Islet precursor cell (in vitro differentiated cells): ENCODE measurements at places on chromosomes 7 and 10.
A peak's percentile ranks its signal among the peaks of the same experiment; 100 is the strongest.

DNA sequence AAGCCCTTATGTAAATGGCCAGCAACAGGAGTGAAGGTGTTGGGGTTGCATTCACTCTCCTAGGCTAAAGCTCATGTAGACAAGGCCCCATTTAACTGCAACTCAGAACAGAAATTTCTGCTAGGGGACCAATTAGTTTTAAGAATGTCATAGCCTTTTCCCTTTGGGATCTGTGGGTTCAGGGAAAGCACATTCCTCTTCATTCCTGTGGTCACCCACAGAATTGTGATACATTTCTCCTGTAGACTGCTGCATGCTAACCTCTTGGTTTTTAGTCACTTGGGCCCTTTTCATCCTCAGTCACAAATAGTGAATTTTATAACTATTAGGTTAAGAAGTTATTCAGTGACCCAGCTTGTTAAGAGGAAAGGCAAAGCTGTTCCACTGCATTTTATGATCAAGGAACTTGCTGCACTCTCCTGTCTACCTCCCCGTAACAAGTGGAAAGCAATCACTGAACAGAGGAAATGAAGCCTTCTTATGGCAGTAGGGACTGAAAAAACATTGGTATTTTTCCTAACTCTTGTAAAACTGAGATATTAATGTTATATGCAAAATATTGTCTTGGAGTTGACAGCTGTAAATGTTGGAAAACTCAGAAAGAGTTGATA lies 124.9 kb downstream of the SND1 start:
- no peak for DNase-seq

- peak; percentile 1 for DNase-seq
These were observed 1136.8 kb upstream of the AUTS2 start for GRCh38 chr7:68461430-68461829.

DNA sequence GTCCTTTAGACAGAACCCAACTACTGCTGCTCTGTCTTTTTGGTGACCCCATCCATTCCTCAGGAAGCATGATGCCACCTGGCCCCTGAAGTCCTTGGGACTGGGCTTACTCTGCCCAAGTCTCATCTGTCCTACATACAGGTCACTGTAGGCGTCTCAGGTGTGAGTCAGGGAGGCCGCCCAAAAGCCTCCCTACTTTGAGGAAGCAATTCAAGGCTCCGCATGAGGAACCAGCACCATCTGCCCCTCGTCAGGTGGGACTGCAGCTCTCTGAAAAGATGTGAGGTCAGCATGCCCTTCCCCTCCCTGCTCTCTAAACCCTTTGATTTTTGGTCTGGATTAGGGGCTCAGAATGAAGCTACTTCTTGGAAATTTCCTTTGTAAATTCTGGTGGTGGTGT lies 354.8 kb downstream of the CXCL12 start:
- DNase-seq: peak; percentile 74

- peak; percentile 81 for DNase-seq
These were observed 117.3 kb downstream of the FANK1 start for GRCh38 chr10:126013489-126014281.

DNA sequence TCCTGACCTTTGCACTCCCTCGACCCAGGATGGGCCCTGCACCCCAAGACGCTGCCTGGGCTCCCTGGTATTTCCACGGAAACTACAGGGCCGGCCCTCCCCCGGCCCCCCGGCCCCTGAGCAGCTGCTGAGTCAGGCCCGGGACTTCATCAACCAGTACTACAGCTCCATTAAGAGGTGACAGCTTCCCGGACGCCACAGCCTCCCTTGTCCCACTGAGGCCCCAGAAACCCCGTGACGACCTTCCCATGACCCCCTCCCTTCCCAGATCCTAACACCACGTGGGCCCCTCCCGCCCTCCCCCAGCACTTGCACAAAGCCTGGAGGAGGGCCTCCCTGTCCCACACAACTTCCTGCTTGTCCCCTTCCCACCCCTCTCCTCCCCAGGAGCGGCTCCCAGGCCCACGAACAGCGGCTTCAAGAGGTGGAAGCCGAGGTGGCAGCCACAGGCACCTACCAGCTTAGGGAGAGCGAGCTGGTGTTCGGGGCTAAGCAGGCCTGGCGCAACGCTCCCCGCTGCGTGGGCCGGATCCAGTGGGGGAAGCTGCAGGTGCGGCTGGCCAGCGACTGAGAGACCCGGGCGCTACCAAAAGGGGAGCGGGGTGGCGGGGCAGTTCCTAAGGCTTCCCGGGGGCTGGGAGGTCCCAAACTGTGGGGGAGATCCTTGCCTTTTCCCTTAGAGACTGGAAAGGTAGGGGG lies 5.7 kb downstream of the NOS3 start:
- DNase-seq: no peak

- no peak for DNase-seq
These were observed 478.1 kb downstream of the PTPRN2 start for GRCh38 chr7:158109364-158110033.

GRCh38 chr7:85829817-85830432 lies 643.1 kb upstream of the SEMA3D start:
- DNase-seq: no peak

DNA sequence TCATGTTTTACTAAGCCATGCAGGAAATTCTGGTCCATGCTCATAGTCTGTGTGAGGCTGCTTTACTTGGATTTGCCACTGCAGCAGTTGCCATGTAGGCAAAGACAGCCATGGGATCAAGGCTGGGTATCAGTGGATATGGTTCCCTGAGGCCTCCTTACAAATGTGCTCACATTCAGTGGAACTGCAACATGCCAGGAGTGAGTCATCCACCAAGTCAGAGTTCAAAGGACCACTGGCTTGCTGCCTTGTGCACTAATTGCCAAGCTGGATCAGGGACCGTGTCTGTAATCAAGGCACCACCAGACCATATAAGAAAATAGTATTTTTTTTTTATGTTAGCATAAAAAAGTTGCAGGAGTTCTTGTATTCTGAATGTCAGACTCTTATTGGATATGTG lies 101.0 kb downstream of the CDCA7L start:
- peak; percentile 81 for DNase-seq

- no peak for DNase-seq
These were observed 14.7 kb downstream of the ASNS start for GRCh38 chr7:97857544-97857943.

DNA sequence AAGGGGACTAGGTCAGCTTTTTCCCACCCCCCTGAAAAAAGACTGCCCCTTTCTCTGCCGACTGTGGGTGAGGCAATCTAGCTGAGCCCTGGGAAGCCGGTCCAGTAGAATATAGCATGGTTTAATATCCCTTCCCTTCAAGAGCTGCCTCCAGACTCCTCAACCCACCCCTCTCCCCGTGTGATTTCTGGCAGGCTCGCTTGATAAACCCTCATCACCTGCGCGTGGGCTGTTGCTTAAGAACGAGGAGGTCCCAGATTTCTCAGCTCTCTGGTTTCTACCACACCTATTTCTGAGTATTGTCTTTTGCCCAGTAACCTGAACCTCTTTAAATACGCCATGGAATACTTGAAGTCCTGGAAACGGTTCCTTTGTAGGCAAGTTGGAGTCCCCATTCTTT lies 2.0 kb upstream of the LRRC4 start:
- DNase-seq: no peak

- DNase-seq: peak; percentile 75
These were observed at the start of gene WNT16 for GRCh38 chr7:121328508-121329190. TSS of gene WNT16 (plus strand) at chr7:121329000. CDS start at chr7:121329293, 293 bp downstream.

GRCh38 chr10:54826994-54827560 lies 26.0 kb upstream of the PCDH15 start:
- DNase-seq: no peak

- no peak for DNase-seq
These were observed 178.0 kb downstream of the JCAD start for GRCh38 chr10:29881336-29881771.

GRCh38 chr7:145902123-145902522 lies 214.5 kb upstream of the CNTNAP2 start:
- DNase-seq: peak; percentile 60

- DNase-seq: peak; percentile 54
These were observed 46.6 kb downstream of the LRRN3 start for GRCh38 chr7:111137296-111138192.
